ENCODE measurements at places on chromosomes 7 and 10.

- DNase-seq: no peak
Observed at GRCh38 chr10:77168161-77168560, 469.4 kb downstream of the KCNMA1 start.

- no peak for DNase-seq
Observed at GRCh38 chr7:117808341-117808757, 64.9 kb downstream of the CTTNBP2 start.

- no peak for DNase-seq
Observed at GRCh38 chr7:120829487-120829886, 28.5 kb downstream of the TSPAN12 start.

DNA sequence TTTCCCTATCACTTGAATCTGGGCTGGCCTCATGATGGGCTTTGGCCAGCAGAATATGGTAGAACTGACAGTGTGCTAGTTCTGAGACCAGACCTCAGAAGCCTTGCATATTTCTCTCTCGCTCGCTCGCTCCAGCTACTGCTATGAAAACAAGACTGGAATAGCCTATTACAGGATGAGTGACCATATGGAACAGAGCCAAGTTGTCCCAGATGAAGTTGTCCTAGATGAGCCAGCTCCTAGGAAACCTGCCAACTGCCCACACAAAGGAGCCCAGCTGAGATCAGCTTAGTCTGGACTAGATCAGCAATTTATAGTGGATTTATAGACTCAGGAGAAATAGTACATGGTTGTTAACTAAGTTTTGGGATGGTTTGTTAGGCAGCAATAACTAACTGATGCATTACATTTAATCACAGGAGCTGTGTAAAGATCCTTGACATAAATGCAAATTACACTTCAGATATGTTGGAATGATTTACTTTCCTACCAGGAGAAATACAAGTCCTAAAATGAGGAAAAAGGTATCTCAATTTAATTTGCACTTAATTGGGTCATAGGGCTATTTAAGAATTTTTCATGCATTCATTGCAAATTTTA, 6.8 kb upstream of the HECW1 start:
- peak; percentile 67 for DNase-seq

- DNase-seq: no peak
Observed at GRCh38 chr10:69091143-69091651, 3.3 kb downstream of the SRGN start.

GRCh38 chr10:97796651-97797050, 24.9 kb upstream of the SFRP5 start:
- DNase-seq: no peak
